ENCODE measurements at places on chromosomes 12 and 14. TPM values are rescaled to one million over a fixed set of nuclear protein-coding genes. Genes with fewer than 3 reads are reported as not detected.

TMEM132C gene
- total RNA-seq, result not detected

SERPINA12 gene
- total RNA-seq, result not detected

SIX1 gene
- total RNA-seq, result 4.8 TPM

LGR5 gene
- not detected for total RNA-seq

RNF212B gene
- not detected for total RNA-seq

DPPA3 gene
- not detected for total RNA-seq

REM2 gene
- total RNA-seq, result 0.26 TPM

IFNG-AS1 gene
- not detected for total RNA-seq

All from A549 treated with ZK216348 at 1 μM for 4 hours (cell line).